ENCODE measurements at places on chromosomes 7 and 10.

DNA sequence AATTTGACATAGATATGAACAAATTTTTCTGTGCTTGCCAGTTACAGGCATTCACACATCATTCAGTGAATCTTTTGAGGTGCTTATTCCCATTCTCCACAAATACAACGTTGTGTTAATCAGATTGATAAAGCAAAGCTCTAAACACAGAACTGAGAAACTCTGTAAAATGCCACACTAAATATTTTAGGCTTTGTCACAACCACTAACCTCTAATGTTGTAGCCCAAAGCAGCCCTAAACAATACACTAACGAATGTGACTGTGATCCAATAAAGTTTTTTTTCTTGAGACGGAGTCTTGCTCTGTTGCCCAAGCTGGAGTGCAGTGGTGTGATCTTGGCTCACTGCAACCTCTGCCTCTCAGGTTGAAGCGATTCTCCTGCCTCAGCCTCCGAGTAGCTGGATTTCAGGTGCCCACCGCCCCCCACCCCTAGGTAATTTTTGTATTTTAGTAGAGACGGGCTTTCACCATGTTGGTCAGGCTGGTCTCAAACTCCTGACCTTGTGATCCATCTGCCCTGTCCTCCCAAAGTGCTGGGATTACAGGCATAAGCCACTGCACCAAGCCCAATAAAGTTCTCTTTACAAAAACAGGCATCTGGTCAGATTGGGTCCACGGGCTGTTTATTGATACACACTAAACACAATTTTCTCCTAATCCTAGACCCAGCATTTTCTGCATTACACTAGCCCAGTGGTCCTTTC lies 6.9 kb downstream of the CYCS start:
- no peak overlapping the region for H3K4me3 ChIP-seq
- no peaks in the 10 kb centered on the region for H3K27me3 ChIP-seq
- peaks cover 44% of the 10 kb centered on the region for H3K36me3 ChIP-seq

- no peaks in the 10 kb centered on the region for H3K4me1 ChIP-seq
- no peak for DNase-seq
- H3K27ac ChIP-seq, result no peak overlapping the region
- H3K36me3 ChIP-seq, result no peaks in the 10 kb centered on the region
- H3K27me3 ChIP-seq, result no peaks in the 10 kb centered on the region
Measured at GRCh38 chr10:84354623-84355022, 26.2 kb downstream of the CCSER2 start.

- DNase-seq, result peak; percentile 53
- H3K36me3 ChIP-seq, result no peaks in the 10 kb centered on the region
- H3K27ac ChIP-seq, result no peak overlapping the region
- H3K27me3 ChIP-seq, result no peaks in the 10 kb centered on the region
Measured at GRCh38 chr7:39540320-39540719, 25.9 kb upstream of the YAE1 start.

DNA sequence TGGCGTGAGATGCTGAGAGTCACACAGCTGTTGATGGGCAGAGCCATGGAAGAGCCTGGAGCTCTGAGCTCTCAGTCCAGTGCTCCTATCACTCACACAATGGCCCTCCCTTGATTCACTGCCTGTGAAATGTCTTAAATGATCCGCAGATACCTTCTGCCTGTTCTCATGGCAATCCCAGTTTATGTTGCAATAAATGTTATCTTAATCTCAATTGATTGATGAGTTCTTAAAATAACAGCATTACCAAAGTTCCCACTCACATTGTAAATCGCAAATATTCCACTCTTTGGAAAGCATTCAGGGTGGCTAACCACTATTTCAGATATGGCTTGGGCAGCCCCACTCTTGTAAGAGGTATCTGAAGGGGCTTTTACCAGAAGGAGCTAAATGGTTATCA lies 865.5 kb downstream of the LRMDA start:
- H3K27me3 ChIP-seq, result no peaks in the 10 kb centered on the region
- no peak overlapping the region for H3K4me3 ChIP-seq
- no peak overlapping the region for H3K27ac ChIP-seq
- no peak for DNase-seq

GRCh38 chr10:132667342-132668047 lies 118.5 kb downstream of the NKX6-2 start:
- no peaks in the 10 kb centered on the region for H3K27me3 ChIP-seq
- no peaks in the 10 kb centered on the region for H3K36me3 ChIP-seq
- no peak for DNase-seq
- H3K27ac ChIP-seq, result no peak overlapping the region
- H3K4me1 ChIP-seq, result no peaks in the 10 kb centered on the region
- no peak overlapping the region for H3K4me3 ChIP-seq

- H3K36me3 ChIP-seq, result no peaks in the 10 kb centered on the region
- H3K4me3 ChIP-seq, result no peak overlapping the region
- H3K4me1 ChIP-seq, result peaks cover 3% of the 10 kb centered on the region
- peak; percentile 64 for DNase-seq
- H3K27me3 ChIP-seq, result no peaks in the 10 kb centered on the region
Measured at GRCh38 chr7:43139137-43139536, 26.7 kb downstream of the HECW1 start.

DNA sequence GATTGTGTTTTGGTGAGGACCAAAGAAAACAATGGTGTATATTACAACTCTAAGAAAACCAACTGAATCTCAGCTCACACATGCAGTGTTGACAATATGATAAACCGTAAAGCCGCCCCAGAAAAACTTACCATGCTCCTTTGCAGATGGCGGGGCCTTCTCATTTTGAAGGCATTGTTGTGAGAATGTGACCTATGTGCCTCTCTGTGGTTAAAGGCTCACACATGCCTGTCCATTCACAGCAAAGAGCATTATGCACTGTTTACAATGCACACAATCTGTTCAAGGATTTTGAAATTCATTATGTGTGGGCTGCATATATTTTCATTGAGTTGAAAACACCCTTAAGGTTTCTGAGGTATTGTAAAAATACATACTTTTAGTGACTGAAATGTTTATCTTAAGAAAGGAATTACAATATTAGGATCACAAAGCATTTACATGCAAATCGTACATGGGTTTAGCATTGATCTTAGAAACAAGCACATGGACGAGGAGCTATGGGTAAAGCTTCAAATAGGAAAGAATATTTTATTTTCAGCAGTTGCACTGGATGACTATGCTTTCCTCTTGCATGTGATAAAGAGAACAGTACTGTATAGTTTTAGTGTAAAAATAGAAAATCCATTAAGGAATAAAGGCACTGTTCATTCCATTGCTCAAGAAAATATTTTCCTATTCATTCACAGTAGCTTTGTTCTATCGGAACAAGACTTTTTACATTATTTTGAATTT lies 334.3 kb downstream of the ARL4A start:
- peak overlapping the region; percentile 5 for H3K4me3 ChIP-seq
- no peaks in the 10 kb centered on the region for H3K27me3 ChIP-seq
- H3K36me3 ChIP-seq, result no peaks in the 10 kb centered on the region
- H3K27ac ChIP-seq, result peak overlapping the region; percentile 65
- H3K4me1 ChIP-seq, result peaks cover 30% of the 10 kb centered on the region

DNA sequence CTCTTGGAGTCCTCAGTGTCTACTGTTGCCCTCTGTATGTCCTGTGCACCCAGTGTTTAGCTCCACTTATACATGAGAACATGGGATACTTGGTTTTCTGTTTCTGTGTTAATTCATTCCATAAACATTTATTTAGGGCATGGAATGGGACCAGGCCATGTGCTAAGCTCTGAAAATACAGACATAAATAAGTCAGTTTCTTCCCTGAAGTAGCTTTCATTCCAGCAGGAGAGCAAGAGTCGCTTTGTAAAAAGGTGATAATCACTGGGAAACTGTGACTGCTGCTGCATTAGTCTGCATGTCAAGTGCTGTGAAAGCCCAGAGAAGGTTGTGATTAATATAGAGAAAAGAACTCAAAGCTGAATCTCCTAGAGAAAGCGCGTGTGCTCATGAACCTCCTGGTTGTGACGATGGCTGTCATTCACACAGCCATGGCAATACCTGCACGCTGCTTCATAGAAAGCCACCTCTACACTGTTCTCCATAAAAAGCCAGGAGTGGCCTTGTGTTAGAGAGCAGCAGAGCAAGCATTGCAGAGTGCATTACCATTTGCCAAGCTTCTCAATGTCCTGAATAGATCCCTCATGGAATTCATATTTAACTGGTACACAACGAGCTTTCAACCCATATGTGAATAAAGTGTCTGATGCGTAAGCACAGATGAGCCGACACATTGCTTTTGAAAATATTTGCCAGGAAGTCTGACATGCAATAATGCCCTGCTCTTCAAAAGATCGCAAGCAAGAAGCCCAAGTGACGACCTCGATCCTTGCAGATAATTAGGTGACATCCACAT lies 30.6 kb upstream of the PITRM1 start:
- no peak overlapping the region for H3K27ac ChIP-seq
- H3K4me3 ChIP-seq, result no peak overlapping the region
- peaks cover 5% of the 10 kb centered on the region for H3K4me1 ChIP-seq
- no peaks in the 10 kb centered on the region for H3K36me3 ChIP-seq

DNA sequence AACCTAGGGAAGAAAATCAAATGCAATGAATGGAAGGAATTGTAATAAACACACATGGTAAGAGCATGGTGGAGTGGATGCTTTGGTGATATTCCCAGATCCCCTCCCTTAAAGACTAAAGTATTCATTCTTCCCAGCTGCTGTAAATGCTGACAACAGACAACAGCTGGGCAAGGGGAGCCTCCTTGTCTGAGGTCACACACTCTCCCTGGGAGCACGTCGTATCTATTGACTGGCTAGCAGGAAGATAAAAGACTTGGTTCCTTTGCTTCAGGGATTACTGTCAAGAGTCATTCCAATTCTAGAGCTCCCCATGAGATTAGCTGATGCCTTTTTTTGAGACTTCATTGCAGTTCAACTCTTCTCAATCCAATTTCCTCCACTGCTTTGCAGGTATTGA lies 443.5 kb upstream of the ETV1 start:
- DNase-seq, result peak; percentile 55
- peaks cover 13% of the 10 kb centered on the region for H3K4me1 ChIP-seq
- no peaks in the 10 kb centered on the region for H3K27me3 ChIP-seq
- no peak overlapping the region for H3K4me3 ChIP-seq
- H3K36me3 ChIP-seq, result no peaks in the 10 kb centered on the region

GRCh38 chr10:97101166-97101940 lies 84.4 kb downstream of the SLIT1 start:
- no peak overlapping the region for H3K4me3 ChIP-seq
- no peaks in the 10 kb centered on the region for H3K36me3 ChIP-seq
- no peaks in the 10 kb centered on the region for H3K27me3 ChIP-seq
- H3K27ac ChIP-seq, result no peak overlapping the region

DNA sequence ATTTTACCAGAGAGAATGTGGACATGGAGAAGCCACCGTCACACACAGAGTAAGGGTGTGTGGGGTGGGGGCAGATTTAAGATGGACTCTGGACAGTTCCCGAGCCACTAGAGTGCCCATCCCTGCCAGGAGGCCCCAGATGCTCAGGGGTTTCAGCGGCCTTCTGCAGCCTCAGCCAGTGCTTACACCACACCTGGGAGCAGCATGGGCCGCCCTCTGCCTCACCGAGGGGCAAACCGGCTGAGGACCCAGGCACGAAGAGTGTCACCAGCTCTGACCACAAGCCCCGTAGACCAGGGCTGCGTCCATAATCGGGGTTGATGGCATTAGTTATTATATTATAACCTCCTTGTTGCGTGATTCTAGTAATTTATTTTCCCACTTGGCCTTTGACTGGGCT lies 6.7 kb upstream of the MNX1 start:
- peaks cover 99% of the 10 kb centered on the region for H3K27me3 ChIP-seq
- H3K27ac ChIP-seq, result no peak overlapping the region
- DNase-seq, result peak; percentile 68
- H3K36me3 ChIP-seq, result no peaks in the 10 kb centered on the region
- no peak overlapping the region for H3K4me3 ChIP-seq

DNA sequence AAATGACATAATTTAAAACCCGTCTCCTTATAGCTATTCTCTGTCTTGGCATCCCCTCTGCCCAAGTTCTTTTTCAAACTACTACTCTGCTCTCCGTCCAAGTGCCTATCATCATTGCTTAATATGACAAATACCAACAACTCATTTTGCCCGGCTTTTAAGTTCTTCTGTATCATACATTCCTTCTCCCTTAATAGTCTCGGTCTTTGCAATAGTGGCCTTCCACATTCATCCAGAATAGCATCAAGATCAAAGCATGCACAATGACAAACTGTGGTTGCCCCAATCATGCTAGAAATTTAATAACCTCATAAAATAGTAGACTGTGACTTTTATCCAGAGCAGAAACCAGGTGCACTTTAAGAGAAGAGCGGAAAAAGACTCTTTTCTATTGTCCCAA lies 198.9 kb downstream of the ETV1 start:
- no peak for DNase-seq
- H3K27me3 ChIP-seq, result no peaks in the 10 kb centered on the region
- no peaks in the 10 kb centered on the region for H3K36me3 ChIP-seq
- H3K4me1 ChIP-seq, result no peaks in the 10 kb centered on the region
- no peak overlapping the region for H3K4me3 ChIP-seq

GRCh38 chr10:78948621-78949030 lies 120.1 kb upstream of the ZMIZ1 start:
- H3K27me3 ChIP-seq, result no peaks in the 10 kb centered on the region
- no peak overlapping the region for H3K27ac ChIP-seq
- peaks cover 3% of the 10 kb centered on the region for H3K4me1 ChIP-seq
- no peak overlapping the region for H3K4me3 ChIP-seq

DNA sequence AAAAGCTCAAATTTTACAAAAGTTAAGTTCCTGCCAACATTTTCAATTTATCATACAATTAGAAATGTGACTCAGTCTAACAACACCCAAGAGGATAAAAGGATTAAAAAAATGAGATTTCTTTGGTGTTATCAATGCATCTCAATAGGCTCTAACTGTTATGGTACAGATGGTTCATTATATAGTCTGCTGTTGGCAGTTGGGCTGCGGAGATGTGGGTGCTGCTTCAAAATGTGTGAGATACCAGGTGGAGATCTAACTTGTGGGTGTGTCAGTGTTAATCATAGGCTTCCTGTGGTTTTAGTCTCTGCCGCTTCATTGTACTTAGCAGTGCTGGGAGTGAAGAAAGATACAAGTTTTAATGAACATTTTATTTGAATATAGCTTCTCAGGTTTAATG lies 231.2 kb downstream of the EXOC4 start:
- H3K36me3 ChIP-seq, result no peaks in the 10 kb centered on the region
- H3K27me3 ChIP-seq, result no peaks in the 10 kb centered on the region
- H3K4me1 ChIP-seq, result no peaks in the 10 kb centered on the region
- DNase-seq, result no peak

DNA sequence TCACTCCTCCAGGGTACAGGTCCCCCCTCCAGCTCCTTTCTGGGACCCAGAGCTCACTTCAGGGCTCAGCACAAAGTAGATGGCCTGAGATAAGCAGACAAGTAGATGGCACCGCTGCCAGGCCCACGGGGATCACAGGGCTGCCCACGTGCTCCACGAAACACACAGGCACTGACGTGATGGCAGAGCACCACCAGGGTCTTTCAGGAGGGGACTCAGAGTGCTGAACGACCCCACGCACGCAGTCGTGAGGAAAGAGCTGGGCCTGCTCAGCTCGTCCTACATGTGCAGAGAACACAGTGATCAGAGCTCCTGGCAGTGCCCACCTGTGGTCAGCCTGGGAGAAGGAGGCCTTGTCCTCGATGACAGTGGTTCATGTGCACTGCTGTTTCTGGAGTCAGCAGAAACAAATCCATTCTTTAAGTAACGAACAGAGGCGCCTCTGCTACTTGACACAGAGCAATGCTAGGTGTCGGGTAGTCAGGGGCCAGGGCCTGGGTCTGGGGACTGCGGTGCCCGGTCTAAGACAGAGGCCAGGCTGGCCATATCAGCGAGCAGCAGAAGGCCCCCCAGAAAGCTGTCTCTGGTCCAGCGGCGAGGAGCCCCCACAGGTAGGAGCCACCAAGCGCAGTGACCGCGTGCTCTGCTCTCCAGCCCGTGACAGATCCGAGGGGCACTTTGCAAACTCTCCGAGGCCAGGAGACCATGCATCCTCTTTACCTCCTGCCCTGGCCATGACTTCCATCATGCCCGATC lies 129.8 kb upstream of the FAM20C start:
- no peaks in the 10 kb centered on the region for H3K4me1 ChIP-seq
- H3K36me3 ChIP-seq, result no peaks in the 10 kb centered on the region
- no peaks in the 10 kb centered on the region for H3K27me3 ChIP-seq
- no peak overlapping the region for H3K4me3 ChIP-seq
- H3K27ac ChIP-seq, result no peak overlapping the region

All from endodermal cell (in vitro differentiated cells).